ENCODE measurements at places on chromosomes 2 and 18.

- no peak for DNase-seq
These were observed 147.7 kb downstream of the CTNNA2 start for GRCh38 chr2:79660557-79660956.

DNA sequence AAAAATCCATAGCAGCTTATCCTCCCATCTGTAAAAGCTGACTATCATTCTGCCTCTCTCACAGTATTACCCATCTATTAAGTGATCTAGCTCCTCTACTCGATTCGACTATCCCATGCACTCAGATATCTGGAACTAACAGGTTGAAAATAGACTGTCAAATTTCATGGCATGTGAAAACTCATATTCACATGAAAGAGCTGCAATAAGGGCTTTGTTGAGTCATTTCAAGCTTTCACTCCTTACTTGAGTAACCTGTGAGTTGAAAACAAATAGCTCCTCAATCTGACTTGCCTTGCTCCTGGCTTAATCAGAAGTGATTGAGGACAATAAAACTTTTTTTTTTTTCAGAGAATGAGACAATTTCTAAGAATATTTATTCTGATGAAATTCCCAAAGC lies 192.4 kb upstream of the ERBB4 start:
- no peak for DNase-seq

- no peak for DNase-seq
These were observed 24.5 kb downstream of the UGP2 start for GRCh38 chr2:63866009-63866709.

DNA sequence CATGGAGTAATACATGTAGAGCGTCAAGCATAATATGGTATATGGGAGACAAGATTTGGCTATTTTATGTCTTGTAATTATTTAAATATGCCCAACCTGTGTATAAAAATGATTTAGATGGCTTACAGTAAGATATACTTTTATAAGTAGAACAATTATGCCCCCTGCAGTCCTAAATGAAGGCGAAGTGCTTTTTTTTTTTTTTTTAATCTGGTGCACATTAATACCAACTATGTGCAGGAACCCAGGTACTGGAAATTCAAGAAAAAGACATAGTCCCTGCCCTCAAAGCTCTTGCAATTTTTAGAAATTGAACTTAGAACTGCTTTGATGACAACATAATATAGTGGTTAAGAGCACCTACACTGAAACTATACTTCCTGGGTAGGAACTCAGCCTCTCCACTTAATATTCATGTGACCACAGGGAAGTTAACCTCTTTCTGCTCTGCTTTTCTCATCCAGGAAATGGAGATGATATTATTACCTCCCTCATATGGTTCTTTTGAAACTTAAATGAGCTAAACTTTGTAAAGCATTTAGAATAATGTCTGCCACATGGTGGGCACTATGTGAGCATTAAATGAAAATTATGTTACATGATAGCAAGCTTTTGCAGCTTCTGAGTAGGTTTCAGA lies 38.1 kb downstream of the AFTPH start:
- DNase-seq = no peak

DNA sequence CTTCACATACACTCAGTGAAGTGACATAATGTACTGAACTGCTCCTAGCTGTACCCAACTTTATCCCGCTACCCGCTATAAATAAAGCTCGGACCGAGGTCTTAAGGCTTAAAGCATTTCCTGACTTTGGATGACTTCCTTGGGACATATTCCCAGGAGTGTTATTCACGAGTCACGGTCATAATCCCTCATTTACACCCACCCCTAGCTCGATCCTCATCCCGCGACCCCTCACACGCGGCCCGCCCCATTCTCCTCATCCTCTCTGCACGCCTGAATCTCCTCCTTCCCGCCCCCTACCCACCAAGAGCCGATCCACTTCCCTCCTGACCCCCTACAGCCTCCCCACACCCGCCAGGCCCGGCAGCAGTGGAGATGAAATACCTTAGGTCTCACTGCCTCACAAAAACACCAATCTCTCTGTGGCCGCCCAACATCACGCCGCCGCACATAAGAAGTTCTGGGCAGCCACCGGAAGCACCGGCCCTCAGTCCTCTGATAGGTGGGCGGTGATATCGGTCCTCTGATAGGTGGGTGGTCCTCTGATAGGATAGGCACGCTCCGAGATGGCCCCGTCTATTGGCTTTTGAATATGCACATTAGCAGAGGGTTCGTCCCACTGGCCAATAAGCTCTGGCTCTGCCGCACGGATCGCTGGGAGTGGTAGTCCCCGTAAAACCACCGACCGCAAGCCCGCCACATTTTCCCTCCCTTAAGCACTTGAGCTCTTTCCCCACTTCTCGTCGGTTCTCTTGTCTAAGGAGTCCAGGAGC lies at the start of gene WDCP:
Gene WDCP, minus strand, starts transcription at position 462 of the 773 bp plus-strand sequence. CDS start 7,897 bp downstream, outside the sequence.
- peak; percentile 80 for DNase-seq

- DNase-seq = no peak
These were observed 51.5 kb downstream of the NCK2 start for GRCh38 chr2:105796131-105796638.

DNA sequence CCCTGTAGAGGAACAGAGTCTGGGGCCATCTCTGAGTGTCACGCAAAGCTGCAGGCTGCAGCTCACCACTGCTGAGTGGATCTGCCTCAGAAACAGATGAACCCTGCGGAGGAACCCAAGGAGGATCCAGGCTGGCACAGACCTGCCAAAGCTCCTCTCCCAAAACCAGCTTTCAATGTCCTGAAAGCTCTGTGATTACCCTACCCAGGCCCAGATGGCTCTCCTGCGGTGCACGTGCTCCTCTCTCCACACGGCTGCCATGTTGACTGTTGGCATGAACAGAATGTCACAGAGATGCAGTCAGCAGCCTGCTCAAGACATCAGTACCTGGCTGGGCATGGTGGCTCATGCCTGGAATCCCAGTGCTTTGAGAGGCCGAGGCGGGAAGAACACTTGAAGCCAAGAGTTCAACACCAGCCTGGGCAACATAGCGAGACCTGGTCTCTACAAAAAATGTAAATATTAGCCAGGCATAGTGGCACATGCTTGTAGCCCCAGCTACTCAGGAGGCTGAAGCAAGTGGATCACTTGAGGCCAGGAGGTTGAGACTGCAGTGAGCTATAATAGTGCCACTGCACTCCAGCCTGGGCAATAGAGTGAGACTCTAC lies 216.8 kb downstream of the MGAT5 start:
- no peak for DNase-seq

DNA sequence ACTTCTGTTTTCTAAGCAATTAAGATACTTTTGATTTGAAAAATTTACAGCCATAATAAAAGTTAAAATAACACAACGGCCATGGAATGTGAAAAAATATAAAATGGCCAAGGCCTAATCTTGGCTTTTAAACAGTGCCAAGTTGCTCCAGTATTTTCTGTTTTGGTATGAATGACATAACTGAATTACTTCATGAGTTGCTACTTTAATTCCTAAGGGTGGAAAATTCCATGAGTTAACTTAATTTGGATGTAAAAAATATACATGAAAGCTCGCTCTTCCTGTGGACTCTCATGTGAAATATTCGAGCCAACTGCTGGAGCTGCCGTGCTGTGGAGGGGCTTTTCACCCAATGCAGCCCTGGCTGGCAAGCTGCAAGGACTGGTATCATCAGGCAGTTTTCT lies 286.0 kb upstream of the CCDC68 start:
- no peak for DNase-seq

DNA sequence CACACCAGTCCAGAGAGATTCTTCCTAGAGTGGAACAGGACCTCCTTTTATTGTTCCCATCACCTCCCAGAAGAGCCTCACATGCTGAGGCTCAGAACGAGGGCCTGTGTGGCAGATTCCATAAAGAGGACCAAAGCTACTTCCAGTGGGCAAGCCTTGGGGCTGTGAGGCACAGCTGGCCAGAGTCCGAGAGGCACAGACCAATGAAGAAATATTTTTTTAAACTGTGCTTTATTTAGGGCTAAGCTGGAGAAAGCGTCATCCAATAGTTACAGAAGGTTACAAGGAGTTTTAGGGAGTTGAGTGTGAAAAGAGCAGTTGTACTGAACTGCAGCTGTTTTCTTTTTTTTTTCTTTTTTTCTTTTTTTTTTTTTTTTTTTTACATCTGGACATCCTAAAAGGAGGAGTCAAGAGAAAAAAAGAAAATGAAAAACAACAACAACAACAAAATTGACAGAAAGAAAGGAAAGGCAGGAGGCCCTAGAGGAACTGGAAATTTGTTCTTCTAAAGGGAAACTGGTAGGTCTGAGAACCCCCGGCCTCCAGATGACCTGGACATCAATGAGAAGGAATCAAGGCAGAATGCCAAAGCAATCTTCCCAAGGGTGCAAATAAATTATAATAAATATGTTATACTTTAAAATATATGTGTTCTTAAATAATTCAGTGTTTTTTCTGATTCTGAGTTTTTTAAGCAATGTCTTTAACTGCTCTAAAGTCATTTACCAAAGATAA lies 322.6 kb downstream of the CELF4 start:
- no peak for DNase-seq

GRCh38 chr2:216495656-216496055 lies 3.0 kb upstream of the RPL37A start:
- DNase-seq = no peak

DNA sequence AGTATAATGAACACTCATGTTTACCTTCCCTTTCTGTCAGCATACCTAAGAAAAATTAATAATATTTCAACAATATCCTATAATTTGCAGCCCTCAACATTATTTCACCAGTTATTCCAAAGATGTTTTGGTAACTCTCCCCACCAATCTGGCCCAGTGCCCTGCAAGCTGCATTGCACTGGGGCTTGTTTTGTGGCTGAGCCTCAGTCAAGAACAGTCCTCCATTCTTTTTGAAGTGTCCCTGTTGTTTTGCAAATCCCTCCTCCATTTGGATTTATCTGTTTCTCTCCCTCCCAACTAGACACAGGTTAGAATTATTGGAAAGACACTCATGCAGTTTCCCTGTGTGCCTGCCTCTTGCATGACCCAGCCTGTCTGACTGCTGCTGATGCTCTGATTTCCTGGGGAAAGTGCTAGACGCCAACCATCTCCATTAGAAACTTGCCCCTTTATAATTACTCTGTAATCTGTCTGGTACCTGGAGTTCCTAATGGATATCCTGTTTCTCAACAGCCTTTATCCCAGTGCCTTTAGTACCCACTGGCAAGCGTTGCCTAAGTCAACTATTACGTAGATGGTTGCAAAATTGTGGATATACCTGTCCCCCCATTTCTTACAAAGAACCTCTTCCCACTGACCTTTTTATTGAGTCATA lies 60.2 kb downstream of the EIF5B start:
- DNase-seq = no peak

DNA sequence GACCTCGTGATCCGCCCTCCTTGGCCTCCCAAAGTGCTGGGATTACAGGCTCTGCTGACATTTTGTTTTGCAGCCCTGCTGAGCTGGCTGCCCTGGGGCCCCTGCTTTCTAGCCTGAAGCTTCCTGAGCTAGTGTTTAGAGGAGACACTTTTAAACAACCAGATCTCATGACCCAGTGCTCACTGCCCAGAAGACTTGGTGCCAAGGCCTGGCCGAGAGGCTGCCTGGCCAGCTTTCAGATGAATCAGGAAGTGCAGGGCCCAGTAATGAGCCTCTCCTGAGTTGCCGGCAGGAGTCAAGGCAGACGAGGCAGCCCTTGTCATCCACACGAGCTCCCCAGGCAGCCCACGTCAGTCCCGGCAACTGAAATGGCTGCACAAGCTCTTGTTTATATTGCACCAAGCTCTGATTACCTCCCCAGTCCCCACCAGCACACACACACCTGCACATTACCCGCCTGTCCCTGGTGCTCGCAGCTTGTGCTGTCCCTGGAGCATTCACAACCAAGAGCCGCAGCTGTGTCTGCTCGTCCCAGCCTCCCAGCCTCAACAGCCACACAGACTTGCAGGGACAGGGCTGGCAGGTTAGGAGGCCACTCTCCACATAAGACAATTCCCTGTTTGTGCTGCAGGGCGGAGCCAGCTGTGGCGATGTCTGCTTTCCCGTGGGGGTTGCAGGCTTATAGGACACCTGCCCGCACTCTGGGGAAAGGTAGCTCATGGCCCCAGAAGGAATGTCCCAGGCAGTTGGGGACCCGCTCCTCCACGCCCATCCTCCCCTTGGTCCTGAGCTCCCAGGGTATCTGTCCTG lies 331.2 kb upstream of the MYT1L start:
- DNase-seq = no peak

GRCh38 chr2:67260343-67261277 lies 136.5 kb upstream of the ETAA1 start:
- no peak for DNase-seq

DNA sequence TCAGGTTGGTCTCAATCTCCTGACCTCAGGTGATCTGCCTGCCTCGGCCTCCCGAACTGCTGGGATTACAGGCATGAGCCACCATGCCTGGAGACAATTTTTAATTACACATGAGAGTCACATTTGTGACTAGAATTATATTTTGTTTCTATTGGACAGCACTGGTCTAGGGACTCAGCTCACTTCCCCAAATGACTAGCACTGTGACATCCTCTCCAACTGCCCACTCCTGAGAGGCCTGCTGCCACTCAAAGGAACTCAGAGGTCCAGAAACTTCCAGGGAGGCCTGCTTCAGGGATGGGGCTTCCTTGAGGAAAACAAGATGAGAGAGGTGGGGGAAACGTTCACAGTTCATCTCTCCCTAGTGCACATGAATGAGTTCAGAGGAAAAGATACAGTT lies 29.5 kb downstream of the TMEM163 start:
- DNase-seq = no peak

DNA sequence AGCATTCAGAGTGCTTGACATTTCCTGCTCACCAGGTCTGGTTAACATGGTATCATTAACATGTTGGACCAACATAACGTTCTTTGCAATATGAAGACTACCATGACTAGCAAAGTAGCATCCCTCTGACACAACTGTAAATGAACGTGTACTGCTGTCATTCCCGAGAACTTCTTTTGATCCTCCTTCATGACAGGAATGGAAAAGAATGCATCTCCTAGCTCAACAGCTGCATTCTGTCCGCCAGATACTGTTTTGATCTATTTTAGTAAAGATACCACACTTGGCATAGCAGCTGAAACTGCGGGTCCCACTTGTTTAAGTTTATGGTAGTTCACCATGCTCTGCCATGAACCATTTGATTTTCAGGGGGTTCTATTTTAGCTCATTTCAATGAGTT lies 144.2 kb upstream of the PARD3B start:
- DNase-seq = no peak

- DNase-seq = no peak
These were observed 666.9 kb downstream of the NYAP2 start for GRCh38 chr2:226066391-226066790.
